ENCODE measurements at places on chromosomes 4 and X.

DNA sequence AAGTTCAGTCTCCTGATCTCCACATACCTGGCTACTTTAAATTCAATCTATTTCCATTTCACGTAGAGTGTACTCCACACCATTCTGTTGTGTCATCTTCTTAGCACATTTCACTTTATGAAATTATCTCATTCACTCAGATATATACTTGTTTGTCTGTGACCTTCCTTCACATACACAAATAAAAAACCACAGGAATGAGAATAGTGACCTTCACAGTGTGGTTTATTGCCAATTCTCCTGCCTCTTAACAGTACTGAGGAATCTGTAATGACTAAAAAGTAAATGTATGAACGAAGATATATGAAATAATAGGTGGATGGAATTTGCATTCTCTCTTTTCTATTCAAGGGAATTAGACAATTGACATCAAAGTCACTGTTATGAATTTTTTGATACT lies 183.9 kb upstream of the PCDH7 start:
- no peak for DNase-seq

- no peak for DNase-seq
Measured at GRCh38 chr4:185257086-185257485, 47.7 kb downstream of the SNX25 start.

DNA sequence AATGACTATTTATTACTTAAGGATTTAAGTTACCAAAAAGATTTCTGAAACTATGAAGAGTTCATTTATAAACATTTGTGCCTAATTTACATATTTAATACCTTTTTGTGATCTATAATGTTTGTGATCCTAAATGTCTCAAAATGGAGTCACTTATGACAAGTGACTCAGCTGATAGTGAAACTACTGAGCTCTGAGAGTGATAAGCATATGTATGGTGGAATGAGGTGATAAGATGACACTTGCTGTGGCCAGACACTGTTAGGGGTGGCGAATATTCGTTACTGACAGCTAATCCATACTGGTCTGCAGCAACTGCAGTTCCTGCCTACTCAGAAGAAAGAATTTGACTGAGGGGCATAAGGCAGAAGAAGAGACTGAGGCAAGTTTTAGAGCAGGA lies 5.5 kb upstream of the NXF3 start:
- DNase-seq, result no peak

DNA sequence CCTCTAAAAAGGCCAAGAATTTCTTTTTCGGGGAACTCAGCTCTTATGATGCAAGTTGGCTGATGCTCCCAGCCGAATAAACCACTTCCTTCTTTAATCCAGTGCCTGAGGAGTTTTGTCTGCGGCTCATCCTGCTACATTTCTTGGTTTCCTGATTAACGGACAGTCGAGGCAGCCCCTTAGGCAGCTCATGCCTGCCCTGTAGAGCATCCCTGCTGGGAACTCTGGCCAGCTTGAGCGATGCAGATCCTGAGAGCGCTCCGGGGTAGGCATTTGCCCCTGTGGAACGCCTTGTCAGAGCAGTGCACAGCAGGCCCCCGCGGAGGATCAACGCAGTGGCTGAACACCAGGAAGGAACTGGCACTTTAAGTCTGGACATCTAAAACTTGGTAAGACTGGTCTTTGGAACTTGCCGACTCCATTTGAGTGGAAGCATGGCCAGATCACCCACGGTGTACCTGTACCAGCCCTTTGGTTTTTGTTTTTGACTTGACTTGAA lies 3.1 kb downstream of the CT45A10 start:
- DNase-seq, result no peak

Data from T-helper 2 cell (primary cell).